ENCODE measurements at places on chromosomes 12 and 14.

- DNase-seq: no peak
These were observed 347.7 kb downstream of the TMEM132D start for GRCh38 chr12:129556082-129556481.

DNA sequence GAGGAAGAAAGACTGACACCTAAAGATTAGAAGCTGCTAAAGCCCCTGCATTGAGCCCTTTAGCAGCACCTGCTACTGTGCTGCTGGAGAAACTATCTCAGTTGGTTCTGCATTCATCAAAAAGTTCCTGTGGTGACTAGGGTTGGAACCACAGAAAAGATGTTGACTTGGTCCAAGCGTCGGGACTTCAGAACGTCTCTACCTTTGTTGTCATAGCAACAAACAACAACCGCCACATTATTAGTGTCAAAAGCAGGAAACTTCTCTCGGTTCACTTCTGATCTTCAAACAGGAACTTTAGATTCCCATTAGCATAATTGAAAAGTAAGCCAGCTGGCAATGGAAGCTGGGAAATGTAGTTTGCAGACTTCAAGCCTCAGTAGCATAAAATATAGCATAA, 368.0 kb downstream of the SEC23A start:
- DNase-seq: no peak

- DNase-seq: no peak
These were observed 624.9 kb downstream of the DIO2 start for GRCh38 chr14:79586416-79586815.

DNA sequence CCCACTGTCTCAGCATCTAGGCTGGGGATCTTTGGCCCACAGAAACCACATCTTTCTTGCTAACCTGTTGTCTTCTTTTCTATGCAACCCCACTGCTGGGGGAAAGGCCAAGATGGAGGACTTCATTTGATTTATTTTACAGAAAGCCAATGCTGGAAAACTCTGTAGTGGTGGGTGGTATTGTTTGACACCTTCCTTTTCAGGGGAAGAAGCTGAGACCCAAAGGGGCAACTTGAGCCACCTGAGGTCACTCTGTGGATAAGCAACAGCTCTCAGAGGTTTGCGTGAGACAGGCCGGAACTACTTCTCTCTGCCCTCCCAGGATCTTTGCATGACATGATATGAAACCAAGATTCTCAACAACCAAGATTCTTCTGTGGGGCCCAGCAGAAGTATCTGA, 645.2 kb downstream of the VRK1 start:
- DNase-seq: no peak

- no peak for DNase-seq
These were observed 96.9 kb downstream of the HELB start for GRCh38 chr12:66398931-66399910.

DNA sequence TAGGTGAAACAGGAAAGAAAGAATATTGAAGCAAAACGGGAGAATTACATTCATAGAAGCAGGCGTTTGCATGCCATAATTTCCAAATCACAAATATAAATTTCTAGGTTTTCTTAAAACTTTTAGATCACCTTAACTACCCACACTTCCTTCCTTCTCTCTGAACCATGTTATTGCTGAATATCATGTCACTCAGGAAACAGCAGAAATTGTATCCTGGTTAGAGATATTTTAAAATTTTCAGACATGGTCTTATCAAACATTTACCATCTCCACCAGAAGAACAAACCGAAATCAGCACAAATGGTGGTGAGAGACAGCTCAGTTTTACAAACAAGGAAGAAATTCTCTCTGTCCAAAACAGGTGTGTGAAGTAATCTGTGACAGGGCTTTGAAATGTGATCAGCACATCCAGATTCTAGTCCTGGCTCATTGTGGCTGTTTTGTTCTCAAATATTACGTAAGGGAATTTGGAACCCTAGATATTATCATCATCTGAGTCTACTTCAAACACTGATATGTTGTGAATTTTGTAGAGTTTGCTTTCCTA, 16.3 kb downstream of the TESPA1 start:
- DNase-seq: no peak

- DNase-seq: no peak
These were observed 40.6 kb upstream of the CDKN3 start for GRCh38 chr14:54356172-54356571.

GRCh38 chr12:72162875-72163274, 109.3 kb upstream of the TRHDE start:
- no peak for DNase-seq

DNA sequence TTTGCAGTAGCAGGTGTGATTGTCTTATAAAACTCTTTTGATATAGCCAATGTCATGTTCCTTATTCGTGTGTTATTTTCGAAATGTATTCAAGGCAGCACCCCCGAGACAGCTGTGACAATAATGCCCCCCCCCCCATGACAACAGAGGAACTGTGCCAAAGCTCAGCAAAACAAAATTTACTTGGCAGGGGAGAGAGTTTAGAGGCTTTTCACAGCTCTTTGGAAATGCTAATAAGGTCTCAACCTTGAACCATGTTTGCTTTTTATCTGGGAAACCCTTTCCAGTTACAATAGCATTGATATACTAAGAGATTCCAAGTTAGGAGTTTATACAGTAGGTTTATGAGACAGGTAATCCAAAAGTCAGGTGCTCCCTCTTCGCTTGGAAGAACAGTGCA, 56.4 kb upstream of the USP44 start:
- DNase-seq: no peak

DNA sequence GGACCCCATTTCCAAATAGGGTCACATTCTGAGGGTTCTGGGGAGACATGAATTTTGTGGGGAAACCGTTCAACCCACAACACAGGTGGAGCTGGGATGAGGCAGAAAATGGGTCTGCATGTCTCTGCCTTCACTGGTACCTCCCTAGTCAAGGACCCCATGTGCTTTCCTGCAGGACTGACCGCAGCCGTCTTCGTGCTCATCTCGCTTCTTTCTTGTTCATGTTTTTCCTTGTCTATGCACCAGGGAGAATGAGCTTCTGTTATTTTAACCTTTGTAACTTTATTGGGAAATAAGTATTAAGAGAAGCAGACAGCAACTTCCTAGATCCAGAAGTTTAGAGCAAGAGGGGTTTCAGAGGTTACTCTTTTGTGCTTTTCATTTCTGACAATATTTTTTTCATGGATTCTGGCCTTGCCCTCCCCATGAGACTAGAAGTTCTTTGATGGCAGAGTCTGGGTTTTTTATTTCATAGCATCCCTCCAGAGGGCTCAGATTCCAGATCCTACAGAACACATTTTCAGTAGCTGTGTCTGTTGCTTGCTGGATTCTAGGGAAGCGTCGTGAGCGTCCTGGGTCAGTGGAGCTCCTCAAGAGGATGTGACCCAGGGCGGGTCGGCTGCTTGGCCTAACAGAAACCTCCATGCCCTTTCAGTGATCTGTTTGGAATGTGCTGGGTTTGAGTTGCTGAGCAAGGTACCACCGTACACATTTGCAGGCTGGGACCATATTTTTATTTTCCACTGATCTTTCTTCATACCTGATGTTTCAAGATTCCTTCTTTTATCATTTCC, 104.2 kb downstream of the ADGRD1 start:
- no peak for DNase-seq

DNA sequence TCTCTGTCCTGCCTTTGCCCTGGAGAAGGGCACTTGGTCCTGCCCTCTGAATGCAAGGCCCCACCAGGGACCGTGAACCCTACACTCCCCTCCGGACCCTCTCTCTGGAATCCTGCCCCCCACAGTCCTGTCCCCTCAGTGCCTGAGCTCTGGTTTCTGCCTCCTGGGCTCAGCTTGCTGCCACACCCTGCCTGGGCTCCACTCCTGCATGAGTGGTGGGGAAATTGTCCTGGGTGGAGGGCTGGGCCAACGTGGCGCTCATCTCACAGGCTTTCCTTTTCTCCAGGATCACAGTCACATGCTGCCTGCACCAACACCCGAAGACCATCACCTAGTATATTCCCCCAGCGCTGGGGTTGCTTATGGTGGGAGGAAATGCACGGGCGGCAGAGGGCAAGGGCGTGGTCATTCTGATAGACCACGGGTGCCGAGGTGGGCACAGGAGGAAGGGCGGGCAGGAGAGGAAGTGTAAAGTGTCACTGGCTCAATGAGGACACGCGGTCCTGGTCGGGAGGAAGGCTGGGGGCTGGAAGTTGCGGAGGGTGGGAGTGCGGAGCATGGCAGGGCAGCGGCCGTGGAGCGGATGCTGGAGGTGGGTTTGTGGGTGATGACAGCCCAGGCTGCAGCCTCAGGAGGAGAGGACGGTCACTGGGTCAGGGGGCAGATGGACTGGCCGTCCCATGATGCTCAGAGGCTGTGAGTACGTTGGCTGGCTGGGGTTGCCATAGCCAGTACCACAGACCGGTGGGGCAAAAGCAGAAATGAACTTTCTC, 99.5 kb downstream of the KIF26A start:
- DNase-seq: no peak

GRCh38 chr12:109447482-109447881, 29.6 kb downstream of the KCTD10 start:
- DNase-seq: no peak

- no peak for DNase-seq
These were observed 4.4 kb upstream of the AP4S1 start for GRCh38 chr14:31020834-31021575.

All from stimulated activated CD8-positive, alpha-beta memory T cell treated with anti-CD3 and anti-CD28 coated beads, Interleukin-7, amount 100 ng/mL, for 1 hour (primary cell).